ENCODE measurements at places on chromosomes 5 and 9.

DNA sequence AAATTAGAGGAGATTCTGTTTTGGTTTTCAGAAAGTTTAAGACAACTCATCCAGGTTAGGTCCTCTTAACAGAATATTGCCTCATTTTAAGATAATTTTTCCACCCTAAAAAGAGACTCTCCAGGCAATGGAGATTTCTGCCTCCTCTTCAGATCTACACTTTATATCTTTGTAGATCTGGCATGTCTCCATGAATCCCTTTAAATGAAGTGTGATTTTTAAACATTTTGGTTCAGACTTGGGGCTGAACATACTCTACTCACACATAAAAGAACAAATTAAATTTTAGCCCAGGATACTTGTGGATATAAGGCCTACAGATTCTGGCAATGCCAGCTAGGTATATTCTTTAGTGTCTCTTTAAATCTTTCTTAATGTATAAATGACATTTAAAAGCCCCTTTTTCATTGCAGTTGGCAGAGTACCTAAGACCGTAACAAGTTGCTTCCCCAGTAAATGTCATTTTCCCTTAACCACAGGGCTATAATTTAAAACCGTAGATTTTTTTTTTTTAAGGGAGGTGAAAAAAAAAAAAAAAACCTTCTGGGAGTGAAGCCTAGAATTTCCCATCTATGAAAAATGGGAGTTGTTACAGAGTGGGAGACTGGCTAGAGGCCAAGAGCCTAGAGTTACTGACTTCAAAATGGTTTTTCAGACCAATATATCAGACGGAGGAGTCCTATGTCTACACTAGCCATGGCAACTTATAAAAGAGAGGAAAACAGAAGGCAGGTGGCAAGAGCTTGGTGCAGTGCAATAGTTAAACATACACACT is 207.8 kb upstream of the TARS1 start:
- H3K36me3 ChIP-seq: no peaks in the 10 kb centered on the region
- H3K4me3 ChIP-seq: no peak overlapping the region
- H3K4me1 ChIP-seq: no peaks in the 10 kb centered on the region
- no peak for DNase-seq

- no peaks in the 10 kb centered on the region for H3K27me3 ChIP-seq
- no peak for DNase-seq
- no peaks in the 10 kb centered on the region for H3K36me3 ChIP-seq
- no peaks in the 10 kb centered on the region for H3K4me1 ChIP-seq
These were observed 605.3 kb upstream of the RIOK2 start for GRCh38 chr5:97788369-97788768.

GRCh38 chr9:14779566-14780022 is 57.1 kb upstream of the CER1 start:
- DNase-seq: no peak
- H3K4me1 ChIP-seq: no peaks in the 10 kb centered on the region
- H3K36me3 ChIP-seq: no peaks in the 10 kb centered on the region

- no peaks in the 10 kb centered on the region for H3K36me3 ChIP-seq
- no peaks in the 10 kb centered on the region for H3K4me1 ChIP-seq
- DNase-seq: no peak
- no peak overlapping the region for H3K4me3 ChIP-seq
- no peak overlapping the region for H3K27ac ChIP-seq
- no peaks in the 10 kb centered on the region for H3K27me3 ChIP-seq
These were observed 22.6 kb downstream of the PTPN3 start for GRCh38 chr9:109475526-109475925.

GRCh38 chr5:153753645-153754432 is 263.4 kb downstream of the GRIA1 start:
- H3K4me3 ChIP-seq: no peak overlapping the region
- H3K27ac ChIP-seq: no peak overlapping the region
- H3K27me3 ChIP-seq: no peaks in the 10 kb centered on the region
- no peaks in the 10 kb centered on the region for H3K4me1 ChIP-seq
- no peaks in the 10 kb centered on the region for H3K36me3 ChIP-seq

GRCh38 chr5:158007336-158007735 is 148.4 kb upstream of the CLINT1 start:
- no peak overlapping the region for H3K4me3 ChIP-seq
- DNase-seq: no peak
- no peaks in the 10 kb centered on the region for H3K4me1 ChIP-seq
- H3K27ac ChIP-seq: no peak overlapping the region
- H3K36me3 ChIP-seq: no peaks in the 10 kb centered on the region

- H3K4me1 ChIP-seq: no peaks in the 10 kb centered on the region
- no peaks in the 10 kb centered on the region for H3K36me3 ChIP-seq
- no peak overlapping the region for H3K27ac ChIP-seq
- no peak for DNase-seq
- no peak overlapping the region for H3K4me3 ChIP-seq
- no peaks in the 10 kb centered on the region for H3K27me3 ChIP-seq
These were observed 77.7 kb upstream of the NFIB start for GRCh38 chr9:14391620-14392019.

- no peaks in the 10 kb centered on the region for H3K4me1 ChIP-seq
- no peaks in the 10 kb centered on the region for H3K36me3 ChIP-seq
- DNase-seq: no peak
- H3K27me3 ChIP-seq: no peaks in the 10 kb centered on the region
These were observed 295.9 kb downstream of the CEMIP2 start for GRCh38 chr9:71472400-71472799.

DNA sequence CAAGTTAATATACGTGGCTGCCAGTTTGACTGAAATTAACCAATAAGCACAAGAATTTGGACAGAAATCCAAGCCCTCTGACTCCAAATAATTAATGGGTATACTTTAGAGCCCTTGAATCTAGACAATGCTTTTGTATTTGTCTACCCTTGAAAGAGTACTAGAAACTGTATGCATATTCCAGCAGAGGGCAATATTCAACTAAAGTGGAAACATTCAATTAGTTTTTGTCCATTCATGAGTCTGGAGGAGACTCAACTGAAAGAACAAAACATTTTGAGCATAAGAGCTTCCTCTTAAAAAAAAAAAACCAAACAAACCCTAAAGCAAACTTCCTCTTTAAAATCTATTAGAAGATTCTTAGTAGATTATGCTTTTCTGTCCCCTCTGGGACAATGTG is 157.8 kb downstream of the ARHGEF28 start:
- no peak overlapping the region for H3K4me3 ChIP-seq
- no peaks in the 10 kb centered on the region for H3K4me1 ChIP-seq
- no peak overlapping the region for H3K27ac ChIP-seq
- DNase-seq: no peak
- H3K36me3 ChIP-seq: no peaks in the 10 kb centered on the region
- H3K27me3 ChIP-seq: no peaks in the 10 kb centered on the region

GRCh38 chr5:176995896-176996767 is 10.4 kb downstream of the UIMC1 start:
- H3K27me3 ChIP-seq: no peaks in the 10 kb centered on the region
- H3K36me3 ChIP-seq: no peaks in the 10 kb centered on the region
- no peak overlapping the region for H3K4me3 ChIP-seq
- H3K4me1 ChIP-seq: no peaks in the 10 kb centered on the region

Data from iPS DF 6.9 (cell line).